ENCODE measurements at places on chromosomes 5 and 9.

DNA sequence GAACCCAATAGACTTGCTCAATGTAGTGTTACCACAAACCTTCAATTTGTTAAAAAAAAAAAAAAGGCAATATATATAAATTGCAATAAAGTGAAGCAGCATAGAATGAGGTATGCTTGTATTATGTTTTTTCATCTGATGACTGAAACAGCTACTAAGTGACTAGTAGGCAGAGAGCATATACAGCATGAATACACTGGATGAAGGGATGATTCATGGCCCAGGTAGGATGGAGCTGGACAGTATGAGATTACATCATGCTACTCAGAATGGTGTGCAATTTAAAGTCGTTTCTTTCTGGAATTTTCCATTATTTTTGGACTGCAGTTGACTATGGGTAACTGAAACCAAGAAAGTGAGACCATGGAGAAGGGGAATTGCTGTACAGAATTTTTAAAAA, 161.2 kb downstream of the GNA14 start:
- no peak for DNase-seq

- DNase-seq: no peak
Measured at GRCh38 chr5:28743716-28744110, 1705.3 kb upstream of the CDH9 start.

DNA sequence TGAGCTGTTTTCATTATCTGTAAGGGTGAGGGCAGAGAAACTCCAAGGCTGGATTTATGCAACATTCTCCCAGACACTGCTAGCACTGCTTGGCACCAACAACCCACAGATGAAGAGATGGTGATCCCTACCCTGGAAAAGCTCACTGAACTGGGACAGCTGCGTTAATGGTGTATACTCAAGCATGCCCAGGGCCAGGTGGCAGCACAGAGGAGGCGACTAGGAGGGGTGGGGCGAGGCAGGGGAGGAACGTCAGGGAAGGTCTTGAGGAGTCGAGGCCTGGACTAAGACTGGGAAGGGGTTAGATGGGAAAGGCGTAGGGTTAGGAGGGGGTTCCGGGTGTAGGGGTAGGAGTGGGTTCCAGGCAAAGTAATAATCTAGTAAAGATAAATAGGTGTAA, 73.1 kb upstream of the TBC1D9B start:
- DNase-seq: no peak

- DNase-seq: no peak
Measured at GRCh38 chr9:125990793-125991220, 243.6 kb downstream of the PBX3 start.

GRCh38 chr5:84092738-84093137, 291.9 kb downstream of the EDIL3 start:
- DNase-seq: no peak

GRCh38 chr9:98801969-98802371, 5.5 kb upstream of the GALNT12 start:
- DNase-seq: no peak

- DNase-seq: no peak
Measured at GRCh38 chr5:106843812-106844416, 826.8 kb downstream of the EFNA5 start.

DNA sequence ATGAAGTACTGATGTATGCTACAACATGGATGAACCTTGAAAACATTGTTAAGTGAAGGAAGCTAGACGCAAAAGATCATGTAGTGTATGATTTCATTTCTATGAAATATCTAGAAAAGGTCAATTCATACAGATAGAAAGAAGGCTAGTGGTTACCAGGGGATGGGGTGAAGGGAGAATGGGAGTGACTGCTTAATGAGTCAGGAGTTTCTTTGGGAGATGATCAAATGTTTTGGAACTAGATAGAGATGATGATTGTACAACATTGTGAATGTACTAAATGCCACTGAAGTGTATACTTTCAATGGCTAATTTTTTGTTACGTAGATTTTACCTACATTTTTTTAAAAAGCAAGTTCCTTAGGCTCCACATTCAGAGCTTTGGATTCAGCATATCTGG, 14.9 kb upstream of the DELE1 start:
- DNase-seq: no peak

GRCh38 chr9:70830618-70831017, 290.8 kb downstream of the TRPM3 start:
- DNase-seq: no peak

GRCh38 chr5:133129289-133129688, 77.5 kb downstream of the HSPA4 start:
- DNase-seq: peak; percentile 9
